ENCODE measurements at places on chromosomes 1 and 21. TPM values are rescaled to one million over a fixed set of nuclear protein-coding genes. Genes with fewer than 3 reads are reported as not detected.
A peak's percentile ranks its signal among the peaks of the same experiment; 100 is the strongest.

DNA sequence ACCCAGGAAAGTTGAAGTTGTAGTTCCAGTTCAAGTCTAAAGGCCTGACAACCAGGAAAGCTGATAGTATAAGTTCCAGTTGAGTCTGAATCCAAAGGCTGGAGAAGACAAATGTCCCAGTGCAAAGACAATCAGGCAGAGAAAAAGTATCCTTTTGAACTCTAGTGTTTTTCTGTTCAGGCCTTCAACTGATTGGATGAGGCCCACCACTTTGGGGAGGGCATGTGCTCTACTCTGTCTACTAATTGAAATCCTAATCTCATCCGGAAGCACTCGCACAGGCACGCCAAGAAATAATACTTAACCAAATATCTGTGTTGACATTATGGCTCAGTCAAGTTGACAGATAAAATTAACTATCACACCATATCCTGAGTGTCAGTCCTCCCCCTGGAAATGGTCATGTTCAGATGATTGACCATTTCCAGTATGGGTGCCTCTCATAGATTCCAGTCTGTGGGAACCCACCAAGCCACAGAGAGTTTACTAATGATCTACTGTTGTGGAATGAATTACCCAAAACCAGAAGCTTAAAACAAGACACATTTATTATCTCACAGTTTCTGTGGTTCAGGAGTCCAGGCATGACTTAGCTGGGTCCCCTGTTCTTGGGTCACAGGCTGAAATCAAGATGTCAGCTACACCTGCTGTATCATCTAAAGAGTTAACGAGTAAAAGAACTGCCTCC is 296.3 kb upstream of the ZP4 start:
- H3K4me3 ChIP-seq, result no peak overlapping the region
- no peaks in the 10 kb centered on the region for H3K36me3 ChIP-seq
- no peaks in the 10 kb centered on the region for H3K4me1 ChIP-seq
- no peak overlapping the region for H3K27ac ChIP-seq

Gene SV2A
- 3.7 TPM for total RNA-seq

- DNase-seq, result no peak
- no peaks in the 10 kb centered on the region for H3K4me1 ChIP-seq
- no peaks in the 10 kb centered on the region for H3K36me3 ChIP-seq
- no peak overlapping the region for H3K27ac ChIP-seq
- no peaks in the 10 kb centered on the region for H3K27me3 ChIP-seq
- H3K4me3 ChIP-seq, result no peak overlapping the region
Observed at GRCh38 chr1:221911714-221912113, 169.8 kb upstream of the DUSP10 start.

GRCh38 chr1:4778056-4778455 is 123.6 kb downstream of the AJAP1 start:
- H3K4me3 ChIP-seq, result no peak overlapping the region
- no peaks in the 10 kb centered on the region for H3K27me3 ChIP-seq
- H3K36me3 ChIP-seq, result no peaks in the 10 kb centered on the region
- H3K27ac ChIP-seq, result no peak overlapping the region
- H3K4me1 ChIP-seq, result no peaks in the 10 kb centered on the region
- no peak for DNase-seq

Gene UMODL1
- total RNA-seq, result 0.09 TPM

Gene DENND2C
- total RNA-seq, result 2.5 TPM

Gene SGIP1
- 1.6 TPM for total RNA-seq

DNA sequence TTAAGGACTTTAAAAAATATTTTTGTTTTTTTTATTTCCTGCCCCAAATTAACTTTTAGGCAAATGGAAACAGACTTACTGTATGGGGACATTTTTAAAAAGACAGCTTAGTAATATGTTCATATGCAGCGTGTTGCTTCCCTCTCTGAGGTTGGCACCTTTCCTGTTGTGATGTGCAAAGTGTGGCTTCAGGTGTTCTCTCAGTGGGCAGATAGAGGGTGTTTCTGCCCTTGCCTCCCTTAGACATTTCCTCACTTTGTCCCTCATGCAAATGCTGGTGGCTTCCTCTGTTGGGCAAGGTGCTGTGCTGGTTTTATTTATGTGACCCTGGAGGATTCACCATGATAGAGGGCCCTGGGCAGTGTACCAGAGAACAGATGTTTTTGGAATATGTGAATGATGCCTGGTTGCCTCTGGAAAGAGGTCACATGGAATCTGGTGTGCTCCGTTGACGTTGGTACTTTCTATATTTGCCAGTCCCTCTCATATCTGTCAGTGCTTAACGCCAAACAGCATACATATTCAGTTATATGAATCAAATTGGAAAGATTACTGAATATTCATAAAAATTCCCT is 123.5 kb downstream of the PATJ start:
- DNase-seq, result no peak
- H3K4me1 ChIP-seq, result no peaks in the 10 kb centered on the region
- no peak overlapping the region for H3K27ac ChIP-seq
- H3K36me3 ChIP-seq, result no peaks in the 10 kb centered on the region
- H3K27me3 ChIP-seq, result no peaks in the 10 kb centered on the region

GRCh38 chr1:64139877-64140276 is 63.5 kb upstream of the UBE2U start:
- no peaks in the 10 kb centered on the region for H3K36me3 ChIP-seq
- DNase-seq, result no peak
- H3K4me3 ChIP-seq, result no peak overlapping the region

- DNase-seq, result no peak
- no peak overlapping the region for H3K4me3 ChIP-seq
- no peaks in the 10 kb centered on the region for H3K27me3 ChIP-seq
- no peaks in the 10 kb centered on the region for H3K4me1 ChIP-seq
Observed at GRCh38 chr1:25848531-25848930, 10.7 kb downstream of the AUNIP start.

GRCh38 chr1:217917281-217917887 is 286.2 kb downstream of the SPATA17 start:
- DNase-seq, result no peak
- peaks cover 8% of the 10 kb centered on the region for H3K27me3 ChIP-seq
- H3K4me3 ChIP-seq, result no peak overlapping the region
- H3K4me1 ChIP-seq, result no peaks in the 10 kb centered on the region

DNA sequence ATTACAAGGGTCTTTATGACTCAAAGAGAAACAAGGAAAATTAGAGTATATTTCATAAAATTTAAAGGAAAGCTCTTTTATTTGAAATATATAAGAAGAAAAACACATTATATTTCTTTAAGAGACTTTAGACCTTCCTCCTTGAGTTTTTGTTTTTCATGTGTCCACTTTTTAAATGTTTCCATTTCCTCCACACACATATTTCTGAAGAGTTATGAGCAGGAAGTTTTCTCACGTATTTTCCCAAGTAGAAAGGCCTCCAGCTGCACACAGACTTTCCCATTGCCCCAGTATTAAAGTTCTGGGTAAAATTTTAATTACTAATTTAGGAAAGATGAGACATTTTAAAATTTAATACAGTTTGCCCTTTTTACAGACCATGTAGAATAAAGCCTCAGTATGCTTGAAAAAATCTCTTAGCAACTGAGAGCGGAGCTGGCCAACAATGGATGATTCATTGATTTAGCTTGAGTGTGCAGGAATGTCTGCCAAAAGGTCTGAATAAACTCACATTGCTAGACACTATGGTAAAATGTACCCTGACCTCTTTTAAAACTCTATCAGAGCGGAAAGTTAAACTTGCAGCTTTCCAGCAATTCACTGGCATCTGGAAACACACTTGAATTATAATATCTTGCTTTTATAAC is 57.9 kb downstream of the DDAH1 start:
- no peaks in the 10 kb centered on the region for H3K27me3 ChIP-seq
- no peak for DNase-seq
- no peak overlapping the region for H3K4me3 ChIP-seq
- H3K36me3 ChIP-seq, result no peaks in the 10 kb centered on the region

DNA sequence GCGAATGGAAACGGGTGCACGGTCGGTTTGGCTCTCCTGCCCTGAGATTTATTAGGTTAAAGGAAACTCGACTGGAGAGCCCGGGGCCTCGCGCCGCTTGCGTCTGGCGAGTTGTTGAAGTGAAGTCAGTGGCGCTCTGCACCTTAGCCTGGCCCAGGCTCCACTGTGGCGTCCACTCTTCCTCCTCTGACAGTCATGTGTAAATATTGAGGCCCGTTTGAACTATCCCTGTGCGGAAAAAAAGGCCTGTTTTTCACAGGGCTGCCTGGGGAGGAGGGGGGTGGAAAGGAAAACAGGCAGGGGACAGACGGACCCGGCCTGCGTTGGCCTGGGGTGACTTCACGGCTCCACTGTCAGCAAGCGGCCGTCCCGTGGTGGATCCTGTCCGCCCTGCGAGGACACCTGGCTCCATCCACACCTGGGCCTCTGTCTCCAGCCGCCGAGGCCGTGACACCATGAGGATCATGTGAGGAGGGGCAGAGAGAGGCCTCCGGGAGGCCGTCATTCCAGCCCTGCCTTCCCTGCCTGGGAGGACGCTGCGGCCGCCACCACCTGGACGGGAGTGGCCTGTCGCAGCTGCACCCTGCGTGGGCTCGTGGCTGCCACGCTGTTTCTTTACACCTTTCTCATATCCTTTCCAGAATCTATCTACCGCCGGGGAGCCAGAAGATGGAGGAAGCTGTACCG is 59.8 kb downstream of the FAAP20 start:
- peaks cover 37% of the 10 kb centered on the region for H3K4me1 ChIP-seq
- no peaks in the 10 kb centered on the region for H3K36me3 ChIP-seq
- H3K4me3 ChIP-seq, result no peak overlapping the region
- no peaks in the 10 kb centered on the region for H3K27me3 ChIP-seq
- H3K27ac ChIP-seq, result no peak overlapping the region

DNA sequence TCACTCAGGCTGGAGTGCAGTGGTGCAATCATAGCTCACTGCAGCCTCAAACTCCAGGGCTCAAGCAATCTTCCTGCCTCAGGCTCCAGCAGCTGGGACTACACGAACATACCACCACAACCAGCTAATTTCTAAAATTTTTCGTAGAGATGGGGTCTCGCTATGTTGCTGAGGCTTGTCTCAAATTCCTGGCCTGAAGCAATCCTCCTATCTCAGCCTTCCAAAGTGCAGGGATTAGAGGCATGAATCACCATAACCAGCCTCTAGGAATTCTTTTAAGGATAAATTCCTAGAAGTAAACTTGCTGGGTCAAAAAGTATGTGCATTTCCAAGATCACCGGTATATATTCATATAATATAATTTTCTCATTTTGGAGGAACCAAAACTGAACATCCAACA is 17.6 kb upstream of the HUNK start:
- H3K27ac ChIP-seq, result no peak overlapping the region
- H3K27me3 ChIP-seq, result no peaks in the 10 kb centered on the region
- H3K4me1 ChIP-seq, result no peaks in the 10 kb centered on the region
- no peak overlapping the region for H3K4me3 ChIP-seq
- no peaks in the 10 kb centered on the region for H3K36me3 ChIP-seq

Gene MSH4
- 0.41 TPM for total RNA-seq

Gene PPIAL4G
- total RNA-seq, result 0.79 TPM

- peak overlapping the region; percentile 6 for H3K4me3 ChIP-seq
- peaks cover 100% of the 10 kb centered on the region for H3K4me1 ChIP-seq
- no peaks in the 10 kb centered on the region for H3K27me3 ChIP-seq
- no peaks in the 10 kb centered on the region for H3K36me3 ChIP-seq
- DNase-seq, result no peak
Observed at GRCh38 chr1:40059338-40059959, 18.9 kb downstream of the CAP1 start.

DNA sequence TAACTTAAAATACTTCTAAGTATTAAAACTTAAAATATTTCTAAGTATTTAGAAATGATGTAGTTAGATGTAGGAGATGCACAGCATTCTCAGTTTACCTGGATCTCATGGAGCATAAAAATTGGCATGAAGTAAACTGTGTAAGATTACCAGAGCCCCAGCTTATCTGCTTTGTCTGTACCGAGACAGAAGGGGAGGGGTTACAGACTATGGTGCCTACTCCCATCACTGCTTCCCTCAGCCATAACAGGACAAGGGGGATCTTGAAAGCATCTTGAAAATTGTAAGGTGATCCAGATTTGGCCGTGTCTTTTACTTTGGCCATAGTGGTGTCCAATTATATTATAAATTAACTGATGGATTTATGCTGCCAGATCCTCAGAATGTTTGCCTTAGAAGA is 18.8 kb downstream of the NRDC start:
- H3K27me3 ChIP-seq, result no peaks in the 10 kb centered on the region
- H3K4me1 ChIP-seq, result peaks cover 22% of the 10 kb centered on the region
- H3K4me3 ChIP-seq, result no peak overlapping the region
- no peak overlapping the region for H3K27ac ChIP-seq

DNA sequence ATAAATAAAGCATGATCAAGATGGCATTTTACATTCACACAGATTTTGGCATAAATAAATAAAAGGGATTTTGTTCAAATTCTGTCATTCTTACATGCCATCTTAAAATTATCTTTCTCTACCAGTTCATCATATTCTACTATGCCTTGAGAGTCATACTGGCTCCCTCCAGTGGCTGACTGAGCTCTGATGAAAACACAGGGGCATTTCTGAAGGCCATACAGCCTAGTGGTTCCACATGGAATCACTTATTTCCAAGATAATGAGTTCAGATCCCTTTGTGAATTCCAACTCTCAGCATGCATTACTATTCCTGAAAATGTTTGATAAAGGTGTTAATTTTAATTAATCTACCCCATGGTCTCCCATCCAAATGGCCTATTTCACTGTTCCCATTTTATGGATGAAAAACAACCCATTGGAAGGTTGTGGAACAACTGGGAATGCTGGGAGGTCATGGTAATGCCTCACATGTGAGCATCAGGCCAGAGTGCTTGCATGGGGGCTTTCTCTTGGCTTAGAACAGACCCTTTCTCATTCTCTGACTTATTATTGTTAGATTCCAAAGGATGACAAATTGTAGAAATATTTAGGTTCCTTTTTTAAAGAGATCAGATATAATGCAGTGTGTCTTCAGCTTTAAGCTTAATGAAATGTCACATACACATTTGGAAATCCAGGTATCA is 622.4 kb upstream of the PKN2 start:
- H3K27me3 ChIP-seq, result no peaks in the 10 kb centered on the region
- no peaks in the 10 kb centered on the region for H3K4me1 ChIP-seq
- H3K4me3 ChIP-seq, result no peak overlapping the region
- no peak for DNase-seq
- H3K36me3 ChIP-seq, result no peaks in the 10 kb centered on the region
- no peak overlapping the region for H3K27ac ChIP-seq

GRCh38 chr1:51303315-51303714 is 27.0 kb downstream of the TTC39A start:
- no peaks in the 10 kb centered on the region for H3K27me3 ChIP-seq
- H3K4me1 ChIP-seq, result no peaks in the 10 kb centered on the region
- H3K4me3 ChIP-seq, result no peak overlapping the region
- no peak overlapping the region for H3K27ac ChIP-seq

Gene CRNN
- not detected for total RNA-seq

Gene TMEM59
- total RNA-seq, result 231 TPM

- no peak for DNase-seq
- H3K4me1 ChIP-seq, result no peaks in the 10 kb centered on the region
- no peaks in the 10 kb centered on the region for H3K27me3 ChIP-seq
- H3K4me3 ChIP-seq, result no peak overlapping the region
Observed at GRCh38 chr21:41634211-41634694, 126.3 kb upstream of the TMPRSS2 start.

Gene ALDH9A1
- 62.9 TPM for total RNA-seq

All from spleen (tissue), 13 donors.